ENCODE measurements at places on chromosomes 5 and 9.
A peak's percentile ranks its signal among the peaks of the same experiment; 100 is the strongest.

GRCh38 chr5:150589862-150590601 is 50.4 kb upstream of the SYNPO start:
- no peak for DNase-seq

GRCh38 chr5:155021842-155022241 is 8.3 kb downstream of the KIF4B start:
- no peak for DNase-seq

DNA sequence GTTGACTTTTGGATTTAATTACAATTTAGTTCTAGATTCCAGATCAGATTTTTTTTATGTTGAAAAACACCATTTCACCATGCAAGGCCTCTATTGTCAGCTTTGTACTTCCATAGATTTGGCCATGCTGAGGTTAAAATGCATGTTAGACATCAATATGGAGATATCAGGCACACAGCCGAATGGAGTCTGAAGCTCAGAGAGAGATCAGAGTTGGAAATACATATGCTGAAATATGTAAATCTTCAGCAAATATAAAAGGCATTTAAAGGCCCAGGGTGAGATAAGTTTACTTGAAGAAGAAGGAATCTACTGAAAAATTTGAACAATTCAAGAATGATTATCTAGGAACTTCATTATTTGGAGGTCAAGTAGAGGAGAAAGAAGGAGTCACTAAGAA is 139.6 kb downstream of the CHSY3 start:
- DNase-seq, result no peak

DNA sequence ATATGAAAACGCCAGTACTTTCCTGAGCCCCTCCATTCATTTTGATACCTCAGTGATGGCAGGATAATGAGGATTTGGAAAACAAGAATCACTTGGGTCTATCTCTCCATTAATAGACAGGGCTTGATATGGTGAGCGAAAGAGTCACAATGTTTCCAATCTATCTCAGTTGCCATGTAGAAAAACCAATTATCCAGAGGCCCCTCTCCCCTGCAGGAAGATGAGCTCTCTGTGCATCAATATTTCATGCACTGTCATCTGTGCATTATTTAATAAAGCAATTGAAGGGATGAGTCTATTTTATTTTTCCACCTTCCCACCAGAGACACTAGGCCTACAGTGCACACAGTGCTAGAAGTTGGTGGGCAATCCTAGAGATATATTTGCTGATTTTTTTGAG is 326.9 kb downstream of the SPOCK1 start:
- DNase-seq, result no peak

DNA sequence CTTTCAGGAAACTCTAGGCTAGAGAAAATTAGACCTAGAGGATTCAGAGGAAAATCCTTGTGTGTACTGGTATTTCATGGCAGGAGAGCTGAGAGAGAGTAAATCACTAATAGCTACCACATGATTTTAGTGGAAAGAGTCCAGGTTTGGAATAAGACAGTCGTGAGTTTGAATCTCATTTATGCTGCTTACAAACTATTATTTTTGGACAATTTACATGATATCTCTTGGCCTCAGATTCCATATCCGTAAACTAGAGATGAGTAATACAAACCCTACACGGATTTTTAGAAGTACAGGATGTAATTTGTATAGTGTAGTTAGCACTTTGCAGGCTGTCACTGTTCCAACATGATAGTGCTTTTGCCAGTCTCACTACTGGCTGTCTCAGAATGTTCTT is 2.7 kb downstream of the IL31RA start:
- no peak for DNase-seq

DNA sequence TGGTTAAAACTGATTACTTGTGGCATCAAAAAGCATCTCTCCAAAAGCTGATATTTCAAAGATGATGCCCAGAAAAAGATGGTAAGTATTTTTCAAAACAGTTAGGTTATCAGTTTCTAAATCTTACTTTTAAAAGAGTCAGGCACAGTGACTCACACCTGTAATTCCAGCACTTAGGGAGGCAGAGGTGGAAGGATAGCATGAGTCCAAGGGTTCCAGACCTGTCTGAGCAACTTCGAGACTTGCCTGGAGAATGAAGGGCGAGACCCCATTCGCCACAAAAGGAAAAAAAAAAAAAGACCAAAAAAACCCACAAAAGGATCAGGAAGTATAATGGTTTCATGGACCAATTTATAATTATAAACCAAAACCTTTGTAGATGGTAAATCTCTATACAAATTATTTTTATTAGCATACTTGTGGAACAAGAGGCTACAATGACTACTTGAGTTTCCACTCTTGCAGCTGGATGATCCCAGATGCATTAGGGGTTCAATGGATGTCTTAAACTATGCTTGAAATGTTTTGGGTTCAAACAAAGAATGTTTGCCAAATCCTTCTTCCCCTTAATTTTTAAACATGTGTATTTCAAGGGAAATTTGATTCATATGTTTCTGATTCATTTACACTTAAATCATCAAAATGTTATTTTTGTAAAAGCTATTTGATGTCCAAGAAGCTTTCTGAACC is 96.1 kb downstream of the ADAMTSL1 start:
- DNase-seq, result no peak

DNA sequence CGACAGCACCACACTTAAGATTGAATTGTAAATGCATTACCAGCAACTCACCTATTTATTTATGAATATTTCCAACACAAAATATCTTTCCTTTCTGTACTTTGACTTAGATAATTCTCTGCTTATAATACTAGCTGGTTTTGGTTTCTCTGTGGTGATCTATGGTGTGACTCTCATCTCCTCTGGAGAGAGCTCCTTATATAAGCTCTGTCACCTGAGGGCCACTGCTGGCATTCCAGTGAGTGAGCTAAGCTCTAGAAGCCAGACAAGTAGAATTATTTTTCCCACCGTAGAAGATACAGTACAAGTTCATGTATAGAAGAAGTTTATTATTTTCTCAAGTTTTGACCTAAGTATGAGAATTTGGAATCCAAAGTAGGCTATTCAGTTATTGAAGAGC is 111.5 kb downstream of the CDC42SE2 start:
- DNase-seq, result peak; percentile 45

DNA sequence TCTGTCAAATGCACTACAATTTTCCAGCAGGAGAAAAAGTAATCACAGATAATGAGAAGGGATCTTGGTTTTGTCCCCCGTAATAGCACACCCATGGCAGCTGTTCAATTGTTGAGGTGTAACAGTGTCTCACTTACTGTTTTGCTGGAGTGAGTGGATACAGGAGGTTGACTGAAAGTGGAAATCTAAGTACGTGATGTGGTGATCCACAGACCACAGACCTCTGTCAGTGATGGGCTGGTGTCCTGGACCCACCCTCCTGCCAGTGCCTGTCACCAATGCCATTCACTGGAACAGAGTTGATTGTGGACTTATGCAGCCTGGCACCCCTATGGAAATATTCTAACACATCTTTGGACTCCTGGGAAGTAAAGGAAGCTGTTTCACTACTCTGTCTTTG is 261.7 kb downstream of the TRPM3 start:
- DNase-seq, result no peak

- no peak for DNase-seq
Observed at GRCh38 chr5:29642601-29643000, 1550.9 kb upstream of the CDH6 start.

DNA sequence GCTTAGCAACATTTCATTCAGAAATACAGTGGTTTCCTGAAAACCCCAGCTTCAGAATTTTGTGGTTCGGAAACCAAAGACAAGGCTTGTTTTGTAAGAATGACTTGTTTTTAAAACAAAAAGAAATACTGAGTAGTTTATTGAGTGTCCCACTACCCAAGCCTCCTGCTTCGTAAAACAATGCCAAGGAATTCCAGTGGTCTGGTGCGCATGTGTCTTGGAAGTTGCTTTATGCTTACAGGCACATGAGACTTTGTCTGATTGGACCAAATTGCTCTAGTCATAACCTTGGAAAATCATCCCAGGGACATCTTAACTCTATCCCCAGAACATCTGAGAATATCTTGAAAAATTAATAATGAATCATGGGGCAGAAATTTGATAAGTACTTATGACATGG is 77.1 kb upstream of the FST start:
- DNase-seq, result no peak

GRCh38 chr5:39005566-39006232 is 68.5 kb downstream of the RICTOR start:
- no peak for DNase-seq

DNA sequence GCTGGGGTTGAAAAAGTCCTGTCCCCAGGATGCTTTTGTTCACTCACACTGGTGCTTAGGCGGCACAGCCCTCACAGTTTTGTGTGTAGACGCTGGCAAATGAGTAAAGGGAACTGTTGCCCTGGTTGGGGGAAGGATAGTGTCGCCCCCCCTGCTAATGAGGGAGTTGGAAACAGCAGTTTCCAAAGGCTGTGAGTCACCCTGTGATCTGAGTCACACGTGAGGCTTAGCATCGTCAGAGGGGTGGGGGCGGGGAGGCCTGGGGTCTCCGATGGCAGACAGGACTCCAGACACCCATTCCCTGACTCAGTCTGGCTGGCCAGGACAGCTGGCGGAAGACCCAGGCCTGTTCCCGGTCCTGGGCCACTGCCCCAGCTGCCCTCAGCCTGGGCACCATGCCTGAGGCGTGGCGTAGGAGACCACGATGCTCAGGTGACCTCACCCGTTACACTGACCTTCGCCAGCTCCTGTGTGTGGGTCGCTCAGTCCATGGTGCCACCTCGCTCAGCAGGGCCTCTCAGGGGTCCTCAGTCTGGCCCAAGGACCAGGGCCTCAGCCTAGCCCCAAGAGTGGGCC is 2.9 kb downstream of the DNAJB5 start:
- DNase-seq, result no peak

GRCh38 chr5:21893161-21893560 is 960.0 kb downstream of the CDH12 start:
- DNase-seq, result no peak

DNA sequence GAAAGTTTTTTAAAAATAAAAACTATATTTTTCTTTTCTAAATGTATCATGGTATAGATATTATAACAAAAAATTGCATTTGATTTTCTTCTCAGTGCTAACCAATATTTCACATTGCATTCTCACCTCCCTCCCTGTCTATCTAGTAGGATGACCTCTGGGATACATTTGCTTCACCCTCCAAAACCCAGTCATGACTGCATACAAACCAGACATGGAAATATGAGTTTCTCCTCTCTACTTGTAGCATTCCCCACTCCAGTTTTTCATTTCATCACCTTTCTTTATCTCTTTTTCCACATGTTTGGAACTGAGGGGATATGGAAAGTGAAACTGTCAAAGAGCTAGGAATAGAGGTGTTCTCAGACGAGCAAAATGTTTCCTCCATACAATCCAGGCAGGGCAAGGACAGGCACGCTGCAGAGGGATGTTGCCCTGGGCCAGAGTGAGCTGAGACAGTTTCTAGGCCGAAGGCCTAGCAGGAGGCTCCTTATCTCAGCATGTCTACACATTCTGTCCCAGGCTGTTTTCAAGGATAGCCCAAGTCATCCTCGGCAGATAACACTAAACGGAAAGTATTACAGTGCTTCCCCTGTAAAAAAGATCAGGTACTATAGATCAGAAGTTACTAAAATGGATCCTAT is 46.7 kb downstream of the MEF2C start:
- no peak for DNase-seq

DNA sequence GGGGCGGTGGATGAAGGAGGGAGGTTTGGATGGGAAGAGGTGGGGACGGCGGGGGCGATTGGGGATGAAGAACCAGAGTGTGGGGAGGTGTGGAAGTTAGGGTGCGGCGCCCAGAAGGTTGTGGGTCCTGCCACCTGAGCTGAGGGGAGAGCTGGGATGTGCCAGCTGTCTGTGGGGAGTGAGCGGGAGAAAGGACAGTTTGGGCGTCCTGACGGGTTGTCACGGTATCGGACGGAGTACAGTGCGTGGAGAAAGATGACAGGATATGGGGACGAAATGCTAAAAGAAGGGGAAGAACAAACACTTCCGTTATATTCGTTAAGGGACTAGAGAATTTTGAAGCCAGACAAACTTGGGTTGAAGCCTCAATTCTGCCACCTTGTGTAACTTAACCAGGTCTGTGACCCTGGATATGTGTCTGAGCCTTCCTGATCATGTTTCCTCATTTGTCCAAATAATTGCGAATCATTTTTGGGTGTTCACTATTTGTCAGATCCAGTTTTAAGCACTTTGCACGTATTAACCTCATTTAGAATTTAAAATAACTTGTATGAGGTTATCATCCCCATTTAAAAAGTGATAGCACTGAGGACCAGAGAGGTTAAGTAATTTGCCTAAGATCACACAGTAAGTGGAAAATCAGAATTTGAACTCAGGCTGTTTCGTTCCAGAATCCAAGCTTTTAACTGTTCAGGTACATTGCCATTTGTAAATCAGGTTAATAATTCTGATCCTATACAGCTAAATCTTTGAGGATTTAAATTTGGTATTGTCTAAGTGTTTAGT is 689 bp downstream of the CNTRL start:
- DNase-seq, result no peak

- DNase-seq, result no peak
Observed at GRCh38 chr5:169142264-169142970, 158.5 kb downstream of the SLIT3 start.

- no peak for DNase-seq
Observed at GRCh38 chr9:35956651-35957050, 1.3 kb downstream of the OR2S2 start.

- DNase-seq, result no peak
Observed at GRCh38 chr5:75668445-75668844, 48.8 kb downstream of the POC5 start.

DNA sequence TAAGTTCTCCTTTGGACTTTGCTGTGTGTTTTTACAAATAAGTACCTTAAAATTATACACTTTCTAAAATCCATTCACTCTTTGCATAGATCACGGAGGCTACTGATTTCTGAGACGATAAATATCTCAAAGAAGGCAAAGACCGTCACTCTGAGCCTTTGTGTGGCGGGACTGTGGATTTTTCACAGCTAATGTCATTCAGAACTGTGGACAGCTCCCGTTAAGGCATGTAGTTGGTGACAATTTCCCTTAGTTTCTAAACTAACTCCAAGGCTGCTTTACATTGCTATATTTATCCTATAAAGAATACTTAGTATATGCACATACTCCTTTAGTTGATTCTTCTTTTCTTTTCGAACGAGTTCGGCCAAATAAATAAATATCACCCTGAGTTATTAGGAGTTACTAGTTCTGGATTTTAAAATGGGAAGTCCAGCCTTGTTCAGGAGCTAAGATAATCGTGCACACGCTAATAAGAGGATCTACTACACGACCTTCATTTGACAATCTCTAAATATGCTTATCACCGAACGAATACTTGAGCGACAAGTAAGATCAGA is 1.8 kb downstream of the HCN1 start:
- no peak for DNase-seq

DNA sequence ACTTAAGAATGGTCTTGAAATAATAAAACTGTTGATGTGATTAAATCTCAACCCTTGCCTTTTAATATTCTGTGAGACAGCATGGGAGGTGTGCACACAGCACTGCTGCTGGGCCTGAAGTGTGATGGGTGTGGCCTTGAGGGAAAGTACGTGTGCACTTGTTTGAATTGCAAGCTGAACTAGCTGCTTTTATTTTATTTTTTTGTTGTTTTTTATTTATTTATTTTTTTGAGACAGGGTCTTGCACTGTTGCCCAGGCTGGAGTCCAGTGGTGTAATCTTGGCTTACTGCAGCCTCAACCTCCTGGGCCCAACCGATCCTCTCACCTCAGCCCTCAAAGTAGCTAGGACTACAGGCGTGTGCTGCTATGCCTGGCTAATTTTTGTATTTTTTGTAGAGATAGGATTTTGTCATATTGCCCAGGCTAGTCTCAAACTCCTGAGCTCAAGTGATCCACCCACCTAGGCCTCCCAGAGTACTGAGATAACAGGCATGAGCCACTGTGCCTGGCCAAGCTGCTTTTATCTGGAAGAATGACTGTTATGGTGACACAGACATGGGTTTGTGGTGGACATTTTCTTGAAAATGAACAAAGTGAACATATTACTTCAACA is 58.9 kb downstream of the GPR107 start:
- DNase-seq, result no peak

GRCh38 chr5:155905364-155905763 is 421.6 kb upstream of the SGCD start:
- DNase-seq, result no peak

Measured in dorsolateral prefrontal cortex (tissue), 122 donors.